ENCODE measurements at places on chromosomes 5 and 9.
A peak's percentile ranks its signal among the peaks of the same experiment; 100 is the strongest.

DNA sequence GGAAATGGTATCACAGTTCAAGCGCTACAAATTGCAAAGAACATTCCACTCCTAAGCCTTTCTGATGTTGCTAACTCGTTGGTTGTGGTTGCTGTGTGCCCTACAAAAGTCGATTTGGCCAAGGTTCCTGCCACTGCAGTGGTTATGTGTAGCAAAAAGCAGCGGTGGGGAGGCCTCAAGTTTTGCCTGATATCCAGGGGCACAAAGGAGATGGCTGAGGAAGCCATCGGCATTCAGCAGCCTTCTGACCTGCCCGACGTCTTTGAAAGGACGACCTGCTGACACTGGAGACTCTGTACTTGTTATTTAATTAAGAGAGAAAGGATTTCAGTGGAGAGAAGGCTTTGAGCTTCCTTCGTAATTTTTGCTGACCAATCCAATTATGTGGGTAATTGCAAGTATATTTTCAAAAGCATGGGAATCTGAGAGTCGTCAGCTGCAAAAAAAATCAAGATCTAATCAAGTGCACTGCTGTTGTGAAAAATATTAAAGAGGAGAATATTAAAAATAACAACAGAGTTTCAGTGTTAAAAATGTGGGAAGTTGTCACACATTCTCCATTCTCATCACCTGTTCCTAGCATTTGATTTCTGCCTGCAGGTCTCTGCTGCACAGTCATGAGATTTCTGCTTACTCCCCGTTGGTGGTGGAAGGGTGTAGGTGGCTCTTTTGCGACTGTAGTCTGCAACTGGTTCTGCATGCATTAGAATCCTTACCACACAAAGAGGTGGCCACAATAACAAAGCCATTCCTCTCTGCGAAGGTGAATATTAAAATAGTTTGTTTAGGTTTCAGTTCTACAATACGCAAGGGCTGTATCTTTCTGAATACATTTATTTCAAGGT is 319.2 kb downstream of the IRX2 start:
- no peak for DNase-seq

- DNase-seq, result no peak
Observed at GRCh38 chr9:134378901-134379338, 52.7 kb downstream of the RXRA start.

- DNase-seq, result no peak
Observed at GRCh38 chr9:122420315-122420714, 49.5 kb downstream of the PTGS1 start.

DNA sequence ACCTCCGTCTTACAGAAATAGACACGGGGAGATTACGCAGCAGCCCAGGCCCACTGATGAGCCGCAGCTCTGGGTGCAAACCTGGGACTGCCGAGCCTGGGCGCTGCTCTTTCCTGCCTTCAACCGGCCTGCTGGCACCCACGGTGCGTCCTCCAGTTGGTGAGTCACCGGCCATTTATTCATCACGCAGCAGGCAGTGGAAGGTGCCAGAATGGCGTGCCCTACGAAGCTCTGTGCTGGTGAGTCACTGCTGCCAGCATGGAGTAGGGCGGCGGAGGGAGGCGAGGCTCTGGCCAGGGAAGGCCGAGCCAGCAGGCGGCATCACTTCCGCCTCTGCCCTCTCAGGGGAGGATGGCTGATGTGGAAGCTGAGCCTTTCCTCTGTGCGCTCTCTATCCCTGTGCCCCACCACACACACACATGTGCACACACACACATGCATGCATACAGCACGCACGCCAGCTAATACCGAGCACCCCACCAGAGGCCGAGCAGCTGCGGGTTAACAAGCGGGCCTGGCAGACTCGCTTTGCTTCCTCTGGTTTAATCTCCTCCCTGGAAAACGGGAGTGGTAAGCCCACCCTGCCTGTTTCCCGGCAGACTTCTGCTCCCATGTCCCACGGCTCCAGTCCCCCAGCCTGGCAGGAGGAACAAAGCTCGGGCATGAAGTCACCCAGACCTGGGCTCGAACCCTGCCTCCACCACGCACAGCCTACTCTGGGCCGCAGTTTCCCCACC is 39.2 kb downstream of the OLFM1 start:
- DNase-seq, result no peak

- no peak for DNase-seq
Observed at GRCh38 chr5:92543201-92543600, 1037.8 kb downstream of the NR2F1-AS1 start.

- DNase-seq, result no peak
Observed at GRCh38 chr5:146507428-146507827, 8.6 kb downstream of the GPR151 start.

DNA sequence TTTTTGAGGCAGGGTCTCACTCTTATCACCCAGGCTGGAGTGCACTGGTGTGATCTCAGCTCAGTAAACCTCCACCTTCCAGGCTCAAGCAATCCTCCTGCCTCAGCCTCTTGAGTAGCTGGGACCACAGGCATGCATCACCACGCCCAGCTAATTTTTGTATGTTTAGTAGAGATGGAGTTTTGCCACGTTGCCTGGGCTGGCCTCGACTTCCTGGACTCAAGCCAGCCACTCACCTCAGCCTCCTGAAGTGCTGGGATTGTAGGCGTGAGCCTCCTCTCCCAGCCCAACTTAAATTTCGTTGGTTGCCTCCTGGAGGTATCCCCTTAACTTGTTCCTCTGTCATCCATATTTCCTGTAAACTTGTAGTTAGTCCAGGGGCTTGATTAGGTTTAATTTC is 47.2 kb downstream of the RAB24 start:
- DNase-seq, result no peak

DNA sequence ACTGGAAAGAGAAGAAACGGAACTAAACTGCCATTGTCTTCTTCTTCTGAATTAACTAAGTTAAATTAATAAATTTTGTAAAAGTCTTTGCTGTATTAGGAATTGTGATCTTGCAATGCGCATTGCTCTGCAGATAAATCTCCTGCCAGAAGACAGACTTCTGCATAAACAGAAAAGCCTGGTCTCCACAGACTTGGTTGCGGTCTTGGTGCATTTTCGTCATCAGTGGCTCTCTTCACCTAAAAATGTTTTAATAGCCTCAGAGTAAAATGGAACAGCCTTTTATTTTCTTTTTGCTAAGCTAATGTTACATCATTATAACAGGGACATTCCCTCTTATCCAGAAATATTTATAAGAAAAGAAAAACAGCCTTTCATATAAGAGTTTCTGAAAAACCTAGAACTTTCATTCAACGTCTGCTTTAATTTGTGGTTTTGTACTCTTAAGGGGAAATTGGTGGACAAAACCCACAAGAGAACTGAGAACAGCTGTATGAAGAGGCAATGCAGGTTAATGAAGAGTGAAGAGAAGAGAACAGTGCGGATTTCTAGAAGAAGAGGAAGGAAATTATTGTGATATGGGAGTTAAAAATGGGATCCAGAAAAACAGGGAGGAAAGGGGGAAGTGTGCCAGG is 10.1 kb downstream of the IFNA5 start:
- peak; percentile 15 for DNase-seq

DNA sequence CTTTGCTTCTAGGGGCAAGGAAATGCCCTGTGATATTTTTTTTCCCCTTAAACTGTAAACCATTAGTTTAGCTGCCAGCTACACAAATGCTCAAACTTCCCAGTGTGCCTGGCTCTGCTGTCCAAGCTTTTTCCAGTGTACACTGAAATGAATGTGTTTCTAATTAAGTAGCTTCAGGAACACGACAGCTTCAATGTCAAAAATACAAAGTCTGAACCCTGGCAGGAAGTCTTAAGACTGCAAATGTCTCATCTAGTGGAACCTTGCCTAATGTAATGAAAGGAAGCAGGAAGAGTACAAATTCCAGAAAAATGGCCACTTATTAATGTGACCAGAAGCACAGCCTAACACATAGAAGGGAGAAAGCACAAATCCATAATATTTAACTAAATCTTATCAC is 255.2 kb downstream of the CRB2 start:
- DNase-seq, result no peak

DNA sequence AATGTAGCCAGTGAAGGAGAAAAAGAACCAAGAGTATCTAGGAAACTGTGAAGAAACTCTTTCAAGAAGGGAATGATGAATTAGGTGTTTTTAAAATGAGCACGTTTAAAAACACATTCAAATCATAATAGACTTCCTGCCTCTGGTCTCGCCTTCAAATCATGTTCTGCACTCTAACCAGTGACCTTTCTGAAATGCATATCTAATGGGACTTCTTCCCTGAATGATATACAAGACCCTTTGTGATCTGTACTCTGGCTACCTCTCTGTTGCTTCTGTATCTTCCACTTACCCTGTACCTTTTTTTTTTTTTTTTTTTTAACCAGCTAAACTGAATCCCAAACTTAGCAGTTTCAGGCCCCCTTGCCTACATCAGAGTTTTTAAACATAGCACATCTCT is 19.5 kb downstream of the SRFBP1 start:
- no peak for DNase-seq

DNA sequence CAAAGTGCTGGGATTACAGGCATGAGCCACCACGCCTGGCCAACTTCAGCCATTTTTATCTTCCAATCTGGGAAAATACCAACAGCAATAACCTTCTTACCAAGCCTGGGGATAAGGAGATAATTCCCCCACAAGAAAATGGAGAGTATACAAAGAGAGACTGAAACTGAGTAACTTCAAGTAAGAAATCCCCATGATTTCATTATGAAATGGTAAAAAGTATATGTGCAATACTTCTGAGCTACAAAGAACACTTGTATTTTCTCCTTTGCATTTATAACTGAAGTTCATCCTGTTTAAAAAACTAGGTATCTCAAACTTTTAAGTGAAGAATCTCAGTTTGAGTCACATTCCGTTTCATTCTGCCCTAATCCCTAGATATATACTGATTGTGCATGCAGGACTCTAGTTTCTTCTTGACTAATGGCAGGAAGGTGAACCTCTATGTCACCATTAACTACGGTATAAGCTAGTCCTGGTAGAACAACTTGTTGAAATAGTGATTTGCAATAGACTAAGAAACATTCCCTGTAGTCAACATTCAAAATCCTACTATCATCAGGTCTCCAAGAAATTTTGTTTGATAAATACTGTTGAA is 2071.4 kb downstream of the MAT2B start:
- DNase-seq, result no peak

DNA sequence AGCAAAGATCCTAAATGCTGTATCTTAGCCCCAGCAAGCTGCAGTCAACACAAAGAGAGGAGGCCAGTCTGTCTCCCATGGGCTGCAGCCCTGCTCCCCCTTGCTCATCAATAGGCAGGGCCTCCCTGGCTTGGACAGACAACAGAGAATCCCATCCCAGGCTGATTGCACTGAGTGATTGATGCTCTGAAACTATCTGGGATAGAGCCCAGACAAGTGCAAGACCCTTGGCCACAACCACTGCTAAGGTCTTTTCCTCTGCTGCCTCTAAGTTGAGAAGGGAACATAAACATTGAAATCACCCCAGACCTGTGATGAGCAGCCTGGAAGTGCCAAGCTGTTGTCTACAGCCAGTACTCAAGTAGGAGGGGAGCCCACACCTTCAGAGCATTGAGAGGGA is 661.0 kb upstream of the CDH18 start:
- DNase-seq, result no peak

DNA sequence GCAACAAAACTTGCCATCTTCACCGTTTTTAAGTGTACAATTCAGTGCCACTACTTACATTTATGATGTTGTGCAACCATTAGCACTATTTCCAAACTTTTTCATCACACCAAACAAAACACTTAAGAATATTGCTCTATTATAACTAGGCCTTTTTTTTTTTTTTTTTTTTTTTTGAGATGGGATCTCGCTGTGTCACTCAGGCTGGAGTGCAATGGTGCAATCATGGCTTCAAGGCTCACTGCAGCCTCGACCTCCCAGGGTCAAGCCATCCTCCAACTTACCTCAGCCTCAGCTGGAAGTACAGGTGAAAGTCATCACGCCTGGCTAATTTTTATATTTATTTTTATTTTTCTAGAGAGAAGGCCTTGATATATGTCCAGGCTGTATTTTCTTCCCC is 22.3 kb upstream of the LMNB1 start:
- peak; percentile 70 for DNase-seq

- no peak for DNase-seq
Observed at GRCh38 chr5:56717253-56717987, 97.9 kb upstream of the MAP3K1 start.

GRCh38 chr5:161697001-161697400 is 11.5 kb downstream of the GABRA6 start:
- DNase-seq, result no peak

GRCh38 chr5:151497391-151498002 is 50.1 kb downstream of the SLC36A1 start:
- no peak for DNase-seq

DNA sequence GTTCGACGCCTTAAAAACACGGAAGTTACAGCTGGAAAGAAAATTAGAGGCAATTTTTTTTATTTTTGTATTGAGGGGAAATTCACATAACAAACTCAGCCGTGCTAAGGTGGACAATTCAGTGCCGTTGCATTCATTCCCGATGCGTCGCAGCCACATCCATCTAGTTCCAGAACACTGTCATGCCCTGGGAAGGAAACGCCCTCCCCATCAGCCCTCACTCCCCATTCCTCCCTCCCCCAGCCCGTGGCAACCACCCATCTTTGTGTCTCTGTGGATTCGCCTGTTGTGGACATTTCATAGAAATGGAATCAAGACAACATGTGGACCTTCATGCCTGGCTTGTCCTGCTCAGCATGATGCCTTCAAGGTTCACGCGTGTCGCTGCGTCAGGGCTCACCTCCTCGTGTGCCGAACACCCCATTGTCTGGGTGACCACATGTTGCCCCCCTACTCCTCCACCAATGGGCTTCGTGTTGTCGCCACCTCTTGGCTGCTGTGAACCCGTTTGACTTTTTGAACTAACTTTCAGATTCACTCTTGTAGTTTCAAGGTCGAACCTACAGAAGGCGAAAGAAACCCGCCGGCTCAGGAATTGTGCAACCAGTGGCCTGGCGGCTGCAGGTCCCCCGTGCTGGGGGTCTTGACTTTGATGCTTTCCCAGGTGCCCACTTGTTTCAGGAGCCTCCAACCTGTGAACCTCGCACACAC is 17.4 kb upstream of the CAMSAP1 start:
- DNase-seq, result no peak

GRCh38 chr5:151108566-151108965 is 27.7 kb upstream of the TNIP1 start:
- no peak for DNase-seq

- DNase-seq, result peak; percentile 49
Observed at GRCh38 chr5:150801117-150801927, 22.8 kb downstream of the SMIM3 start.
